ENCODE measurements at places on chromosomes 13 and 19.

- no peak for DNase-seq
Observed at GRCh38 chr13:29758531-29759114, 91.8 kb downstream of the UBL3 start.

- no peak for DNase-seq
Observed at GRCh38 chr19:10074153-10074552, 12.0 kb upstream of the SHFL start.

DNA sequence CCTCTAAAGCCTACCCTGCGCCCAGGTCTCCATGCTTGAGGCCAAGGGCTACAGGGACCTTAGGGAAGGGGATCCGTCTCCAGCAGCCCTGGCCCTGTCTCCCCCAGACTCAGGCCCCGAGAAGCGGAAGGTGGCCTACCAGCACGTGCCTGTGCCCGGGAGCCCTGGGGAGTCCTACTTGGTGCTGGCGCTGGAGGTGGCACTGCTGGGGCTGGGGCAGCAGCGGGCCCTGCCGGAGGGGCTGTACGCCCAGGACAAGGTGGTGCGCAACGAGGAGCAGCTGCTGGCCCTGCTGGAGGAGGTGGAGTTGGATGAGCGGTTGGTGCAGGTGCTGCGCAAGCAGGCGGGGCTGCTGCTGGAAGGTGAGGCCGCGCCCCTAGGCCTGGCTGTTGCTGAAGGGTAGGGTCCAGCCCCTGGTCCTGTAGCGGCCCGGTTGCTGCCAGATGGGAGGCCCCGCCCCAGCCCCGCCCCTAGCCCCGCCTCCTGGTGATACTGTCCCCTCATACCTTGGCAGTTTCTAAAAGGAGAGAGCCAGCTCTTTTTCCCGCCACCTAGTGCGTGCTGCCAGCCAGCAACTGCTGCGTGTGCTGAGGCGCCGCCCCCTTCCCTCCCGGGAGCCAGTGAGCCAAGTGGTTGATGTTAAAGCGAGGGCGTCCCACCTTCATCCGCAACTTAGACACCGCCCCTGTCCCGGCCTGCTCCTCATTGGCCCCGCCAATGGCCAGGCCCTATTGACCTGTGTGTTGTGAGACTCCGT, 22.6 kb downstream of the ZSWIM4 start:
- DNase-seq = no peak

GRCh38 chr19:7582446-7582845, 13.2 kb upstream of the CAMSAP3 start:
- no peak for DNase-seq

DNA sequence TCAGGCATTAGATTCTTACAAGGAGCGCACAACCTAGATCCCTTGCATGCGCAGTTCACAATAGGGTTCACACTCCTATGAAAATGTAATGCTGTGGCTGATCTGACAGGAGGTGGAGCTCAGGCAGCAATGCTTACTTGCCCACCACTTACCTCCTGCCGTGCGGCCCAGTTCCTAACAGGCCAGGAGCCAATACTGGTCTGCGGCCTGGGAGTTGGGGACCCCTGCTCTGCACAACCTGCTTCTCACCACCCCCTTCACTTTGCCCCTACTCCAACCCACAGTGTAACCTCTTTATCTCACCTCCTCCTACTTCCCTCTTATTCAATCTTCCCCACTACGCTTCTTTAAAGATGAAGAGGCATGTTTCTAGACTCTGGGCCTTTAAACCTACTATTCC, 240.2 kb downstream of the RGCC start:
- no peak for DNase-seq

- DNase-seq = no peak
Observed at GRCh38 chr13:23922005-23922932, 25.0 kb upstream of the C1QTNF9B start.

DNA sequence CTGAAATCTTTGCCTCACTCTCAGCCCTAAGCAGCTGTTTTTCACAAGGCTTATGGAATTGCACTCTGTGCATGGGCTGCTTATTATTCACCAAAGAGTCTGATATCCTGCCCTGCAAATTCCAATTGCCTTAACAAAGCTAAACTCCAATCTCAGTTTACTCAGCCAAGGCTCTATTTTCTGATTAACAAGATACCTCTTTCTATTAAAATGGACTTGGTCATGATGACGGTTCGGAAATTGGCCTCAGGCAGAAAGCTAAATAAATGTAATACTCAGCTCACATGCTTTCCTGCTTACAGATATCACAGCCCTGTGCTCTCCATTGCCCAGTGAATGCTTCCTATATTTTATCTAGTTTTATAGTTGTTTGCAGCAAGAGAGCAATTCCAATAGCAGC, 1270.8 kb downstream of the PCDH9 start:
- no peak for DNase-seq

- no peak for DNase-seq
Observed at GRCh38 chr13:111937777-111938311, 129.1 kb upstream of the SOX1 start.

DNA sequence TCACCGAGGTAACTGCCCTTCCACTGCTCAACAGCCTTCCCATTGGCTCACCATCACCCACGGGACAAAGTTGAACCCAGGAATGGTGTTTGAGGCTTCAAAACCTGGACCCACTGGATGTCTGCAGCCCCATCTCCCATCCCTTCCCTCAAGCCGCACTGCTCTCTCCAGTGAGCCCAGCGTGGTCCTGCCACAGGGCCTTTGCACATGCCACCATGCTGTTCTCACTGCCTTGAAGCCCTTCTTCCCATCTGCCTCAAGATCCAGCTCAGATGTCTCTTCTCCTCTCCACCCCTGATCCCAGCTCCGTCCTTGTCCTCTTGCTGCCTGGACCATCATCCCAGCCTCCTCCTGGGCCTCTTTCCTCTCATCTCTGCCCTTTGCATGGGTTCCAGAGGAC, 4.0 kb downstream of the SHISA7 start:
- no peak for DNase-seq

GRCh38 chr13:105436943-105437342, 1098.5 kb downstream of the EFNB2 start:
- DNase-seq = no peak

GRCh38 chr13:20989656-20990321, 71.6 kb downstream of the LATS2 start:
- DNase-seq = peak; percentile 52

- DNase-seq = no peak
Observed at GRCh38 chr13:29704648-29705047, 109.2 kb upstream of the SLC7A1 start.

- DNase-seq = no peak
Observed at GRCh38 chr13:31919241-31919640, 112.3 kb upstream of the FRY start.

- no peak for DNase-seq
Observed at GRCh38 chr19:35320065-35320713, 8.8 kb upstream of the CD22 start.

DNA sequence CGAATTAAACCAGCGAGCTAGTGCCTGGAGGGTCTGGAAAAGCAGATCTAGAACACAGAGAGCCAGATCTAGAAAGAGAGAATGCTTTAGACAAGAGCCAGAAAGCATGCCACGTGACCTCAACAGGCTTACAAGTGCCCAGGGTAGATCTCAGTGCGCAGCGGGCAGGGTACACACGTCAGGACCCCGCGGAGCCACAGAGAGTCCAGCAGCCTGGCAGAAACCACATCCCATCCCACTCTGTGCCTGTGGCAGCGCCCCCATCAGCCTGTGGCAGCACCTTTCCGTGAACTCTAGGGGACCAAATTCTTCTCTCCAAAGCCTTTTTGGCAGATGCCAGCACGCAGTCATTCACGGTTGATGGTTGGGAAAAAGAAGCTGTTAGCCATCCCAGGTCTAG, 5.9 kb downstream of the ARHGEF1 start:
- DNase-seq = no peak

DNA sequence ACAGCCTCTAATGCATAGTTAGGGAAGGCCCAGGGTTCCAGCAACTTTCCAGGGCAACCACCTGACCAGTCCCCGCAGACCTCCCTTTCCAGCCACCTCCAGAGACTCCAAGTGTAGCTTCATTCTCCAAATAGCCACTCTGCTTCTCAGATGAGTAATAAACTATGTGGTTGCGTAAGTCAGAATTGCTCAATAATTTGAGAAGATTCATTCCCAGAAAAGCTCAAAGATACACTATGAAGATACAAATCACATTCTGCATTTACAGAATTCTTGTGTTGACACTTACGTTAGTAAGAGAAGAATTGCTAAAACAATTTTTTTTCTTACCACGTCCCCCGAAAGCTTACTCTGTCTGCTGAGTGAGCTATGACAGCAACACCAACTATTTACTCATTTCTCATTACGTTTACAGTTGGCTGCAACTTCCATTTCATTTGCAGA, 8.2 kb upstream of the LATS2 start:
- DNase-seq = peak; percentile 80

DNA sequence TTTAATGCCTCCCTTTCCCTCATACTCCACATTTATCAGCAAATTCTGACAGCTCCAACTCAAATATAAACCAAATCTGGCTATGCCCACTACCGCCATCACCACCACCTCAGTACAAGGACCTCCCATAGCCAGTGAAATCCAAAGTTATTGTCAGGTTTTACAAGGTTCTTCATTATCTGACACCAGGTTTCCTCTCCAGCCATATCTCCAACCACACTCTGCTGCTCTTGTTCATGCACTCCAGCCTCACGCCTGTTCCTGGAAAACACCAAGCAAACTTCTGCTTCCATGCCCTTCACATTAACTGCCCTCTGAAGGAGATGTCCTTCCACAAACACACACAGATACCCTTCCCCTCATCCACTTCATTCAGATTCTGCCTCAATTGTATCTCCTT, 102.2 kb upstream of the MIR17HG start:
- DNase-seq = no peak

GRCh38 chr19:7637374-7638256, 705 bp downstream of the STXBP2 start:
- no peak for DNase-seq

DNA sequence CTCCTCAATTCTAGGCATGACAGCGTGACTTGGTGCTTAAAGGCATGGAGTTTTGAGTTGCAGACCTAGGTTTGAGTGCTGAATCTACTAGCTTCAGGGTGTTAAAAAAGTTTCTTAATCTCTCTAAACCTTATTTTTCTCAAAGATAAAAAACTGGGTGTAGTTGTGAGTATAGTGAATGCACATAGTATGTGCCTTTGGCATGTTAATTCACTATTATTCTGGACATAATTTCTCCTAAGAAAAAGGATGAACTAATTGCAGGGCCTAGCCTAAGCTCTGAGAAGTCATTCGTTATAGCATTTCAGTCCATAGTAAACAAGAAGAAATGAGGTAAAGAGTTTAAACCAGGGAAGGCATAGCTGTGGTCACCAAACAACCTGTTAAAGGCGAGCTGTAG, 149.0 kb downstream of the LACC1 start:
- DNase-seq = no peak

- DNase-seq = no peak
Observed at GRCh38 chr19:15196360-15197005, 4.3 kb downstream of the NOTCH3 start.

All from sciatic nerve (tissue), 2 donors.